Spinal cord (tissue), 10 donors: ENCODE measurements at places on chromosomes 11 and 22. TPM values are rescaled to one million over a fixed set of nuclear protein-coding genes. Genes with fewer than 3 reads are reported as not detected.
A peak's percentile ranks its signal among the peaks of the same experiment; 100 is the strongest.

- H3K27me3 ChIP-seq: peaks cover 18% of the 10 kb centered on the region
- H3K27ac ChIP-seq: no peak overlapping the region
- peaks cover 22% of the 10 kb centered on the region for H3K4me1 ChIP-seq
- no peak for DNase-seq
- no peaks in the 10 kb centered on the region for H3K36me3 ChIP-seq
These were observed 41.4 kb upstream of the CREB3L1 start for GRCh38 chr11:46235777-46236688.

Gene RCOR2
- 3.0 TPM for total RNA-seq

DNA sequence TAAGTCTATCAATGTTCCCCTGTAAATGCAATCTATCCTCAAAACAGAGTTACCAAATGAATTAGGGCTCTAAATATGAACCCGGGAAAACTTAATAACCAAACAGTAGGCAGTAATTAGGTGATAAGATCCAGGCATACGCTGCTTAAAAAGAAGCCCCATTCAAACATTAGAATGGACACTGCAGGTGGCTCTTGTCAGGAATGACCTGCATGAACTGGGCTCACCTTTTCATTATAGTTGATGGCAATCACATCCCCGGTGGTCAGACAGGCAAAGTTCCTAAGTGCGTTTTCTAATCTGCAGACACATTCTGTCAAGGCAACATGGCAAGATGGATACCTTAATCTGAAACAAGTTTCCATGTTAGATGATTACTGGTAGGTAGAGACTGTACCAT, 14.0 kb downstream of the UFD1 start:
- no peaks in the 10 kb centered on the region for H3K27me3 ChIP-seq
- no peaks in the 10 kb centered on the region for H3K4me1 ChIP-seq
- H3K36me3 ChIP-seq: peaks cover 56% of the 10 kb centered on the region
- no peak for DNase-seq
- no peak overlapping the region for H3K27ac ChIP-seq

DNA sequence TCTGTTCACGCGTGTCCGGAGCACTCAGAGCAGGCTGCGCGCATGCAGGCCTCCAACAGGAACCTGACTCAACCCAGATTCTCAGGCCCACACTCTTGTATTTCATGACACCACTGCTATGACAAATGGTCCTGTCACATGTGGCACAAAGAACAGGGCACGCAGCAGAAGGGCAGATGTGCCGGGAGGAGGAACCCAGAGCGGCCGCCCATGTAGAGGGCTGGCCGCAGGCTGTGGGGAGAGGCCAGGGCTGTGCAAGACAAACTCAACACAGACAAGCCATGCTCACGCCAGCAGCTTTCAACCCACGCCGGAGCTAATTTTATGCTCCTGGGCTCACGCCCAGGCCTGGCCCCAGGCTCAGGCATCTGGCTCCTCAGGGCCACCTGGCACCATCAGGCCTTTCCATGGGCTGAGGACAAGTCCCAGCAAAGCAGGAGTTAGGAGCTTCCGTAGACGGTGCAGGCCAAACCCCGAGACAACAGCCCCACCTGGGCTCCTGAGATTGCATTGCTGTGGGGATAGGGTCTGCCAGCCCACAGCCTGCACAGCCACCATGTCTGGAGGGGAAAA, 40.0 kb downstream of the DUSP8 start:
- DNase-seq: peak; percentile 55
- H3K27ac ChIP-seq: no peak overlapping the region
- H3K36me3 ChIP-seq: peaks cover 40% of the 10 kb centered on the region
- no peaks in the 10 kb centered on the region for H3K27me3 ChIP-seq

- DNase-seq: no peak
- H3K36me3 ChIP-seq: no peaks in the 10 kb centered on the region
- no peaks in the 10 kb centered on the region for H3K4me1 ChIP-seq
- no peaks in the 10 kb centered on the region for H3K27me3 ChIP-seq
These were observed 76.5 kb upstream of the LARGE1 start for GRCh38 chr22:33996824-33997223.

DNA sequence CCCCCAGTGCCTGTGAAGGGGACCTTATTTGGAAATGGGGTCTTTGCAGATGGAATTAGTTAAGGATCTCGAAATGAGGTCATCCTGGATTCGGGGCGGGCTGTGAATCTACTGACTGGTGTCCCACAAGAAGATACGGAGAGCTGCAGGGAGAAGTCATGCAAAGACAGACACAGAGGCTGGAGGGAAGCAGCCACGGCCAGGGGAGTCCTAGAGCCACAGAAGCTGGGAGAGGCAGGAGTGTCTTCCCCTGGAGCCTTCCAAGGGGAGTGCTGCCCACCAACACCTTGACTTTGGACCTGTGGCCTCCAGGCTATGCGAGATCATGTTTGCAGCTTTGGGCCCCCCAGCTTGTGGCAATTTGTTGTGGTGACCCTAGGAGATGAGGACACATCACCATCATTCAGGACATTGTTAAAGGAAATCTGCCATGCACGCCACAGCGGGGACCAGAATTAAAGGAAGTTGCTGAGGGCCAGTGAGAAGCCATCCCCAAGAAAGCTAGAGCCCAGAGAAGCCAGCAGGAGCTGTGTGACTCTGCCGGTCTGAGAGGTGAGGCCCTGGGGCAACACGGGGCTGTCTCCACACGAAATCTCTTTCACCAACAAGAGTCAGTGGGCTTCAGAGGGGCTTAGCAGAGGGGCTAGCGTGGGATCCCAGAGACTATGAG, 434.7 kb downstream of the BRD1 start:
- no peaks in the 10 kb centered on the region for H3K27me3 ChIP-seq
- H3K4me1 ChIP-seq: peaks cover 5% of the 10 kb centered on the region
- no peak for DNase-seq
- no peaks in the 10 kb centered on the region for H3K36me3 ChIP-seq

GRCh38 chr22:27680636-27681035, 120.9 kb downstream of the MN1 start:
- no peaks in the 10 kb centered on the region for H3K36me3 ChIP-seq
- peaks cover 8% of the 10 kb centered on the region for H3K4me1 ChIP-seq
- no peak for DNase-seq
- H3K4me3 ChIP-seq: no peak overlapping the region

DNA sequence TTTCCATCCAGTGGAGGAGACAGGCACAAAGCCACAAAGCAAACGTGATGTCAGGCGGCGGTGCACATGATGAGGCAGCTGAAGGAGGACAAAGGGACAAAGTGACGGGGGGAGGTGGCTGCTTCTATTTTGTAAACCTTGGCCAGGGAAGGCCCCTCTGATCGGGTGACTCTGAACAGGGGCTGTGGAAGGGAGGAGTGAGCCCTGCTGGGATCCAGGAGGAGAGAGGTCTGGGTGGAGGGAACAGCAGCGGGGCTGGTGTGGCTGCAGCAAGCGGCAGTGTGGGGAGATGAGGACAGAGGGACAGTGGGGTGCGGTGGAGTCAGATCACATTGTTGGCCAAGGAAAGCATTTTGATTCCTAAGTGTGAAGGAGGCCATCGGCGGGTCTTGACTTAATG, 36.7 kb downstream of the SHISAL1 start:
- H3K27ac ChIP-seq: no peak overlapping the region
- peaks cover 66% of the 10 kb centered on the region for H3K4me1 ChIP-seq
- H3K36me3 ChIP-seq: peaks cover 14% of the 10 kb centered on the region
- peaks cover 2% of the 10 kb centered on the region for H3K27me3 ChIP-seq
- no peak for DNase-seq

DNA sequence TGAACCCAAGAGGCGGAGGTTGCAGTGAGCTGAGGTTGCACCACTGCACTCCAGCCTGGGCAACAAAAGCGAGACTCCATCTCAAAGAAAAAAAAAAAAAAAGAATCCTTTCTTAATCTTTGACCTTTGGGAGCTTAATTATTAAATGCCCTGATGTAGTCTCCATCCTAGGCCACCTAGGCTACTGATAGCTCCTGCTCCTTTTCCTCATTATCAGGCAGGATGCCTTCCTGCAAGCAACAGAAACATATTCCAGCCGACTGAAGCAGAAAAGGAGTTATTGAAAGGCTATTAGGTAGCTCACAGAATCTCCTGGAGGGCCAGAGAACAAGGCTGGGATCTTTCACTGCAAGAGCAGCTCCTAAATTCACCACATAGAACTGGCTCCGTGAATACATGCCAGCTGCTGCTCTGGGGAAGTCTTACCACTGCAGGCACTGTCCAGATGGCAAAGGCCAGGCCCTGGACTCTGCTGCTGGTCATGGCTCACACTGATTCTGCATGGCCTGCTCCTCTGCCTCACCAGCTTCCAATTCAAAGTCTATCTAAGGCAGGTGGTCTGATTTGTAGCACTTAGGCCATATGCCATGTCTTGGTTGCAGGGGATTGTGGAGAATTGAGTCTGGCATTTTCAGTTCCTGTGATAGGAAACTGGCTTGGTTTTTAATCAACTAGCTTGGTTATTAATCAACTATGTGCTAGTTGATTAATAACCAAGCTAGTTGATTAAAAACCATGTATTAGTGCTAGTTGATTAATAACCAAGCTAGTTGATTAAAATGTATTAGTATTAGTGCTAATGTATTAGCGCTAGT, 26.0 kb upstream of the POLD3 start:
- no peak for DNase-seq
- H3K4me3 ChIP-seq: no peak overlapping the region
- no peaks in the 10 kb centered on the region for H3K36me3 ChIP-seq
- H3K27ac ChIP-seq: no peak overlapping the region

Gene RAB36
- 5.4 TPM for total RNA-seq

- H3K4me1 ChIP-seq: peaks cover 12% of the 10 kb centered on the region
- no peak overlapping the region for H3K27ac ChIP-seq
- no peak overlapping the region for H3K4me3 ChIP-seq
- H3K27me3 ChIP-seq: no peaks in the 10 kb centered on the region
- no peak for DNase-seq
These were observed 5.1 kb downstream of the FZD4 start for GRCh38 chr11:86949995-86950660.
